ENCODE measurements at places on chromosomes 4 and X. TPM values are rescaled to one million over a fixed set of nuclear protein-coding genes. Genes with fewer than 3 reads are reported as not detected.
A peak's percentile ranks its signal among the peaks of the same experiment; 100 is the strongest.

The NUDT11 gene
- 39.8 TPM for total RNA-seq

The CSAG1 gene
- total RNA-seq: not detected

DNA sequence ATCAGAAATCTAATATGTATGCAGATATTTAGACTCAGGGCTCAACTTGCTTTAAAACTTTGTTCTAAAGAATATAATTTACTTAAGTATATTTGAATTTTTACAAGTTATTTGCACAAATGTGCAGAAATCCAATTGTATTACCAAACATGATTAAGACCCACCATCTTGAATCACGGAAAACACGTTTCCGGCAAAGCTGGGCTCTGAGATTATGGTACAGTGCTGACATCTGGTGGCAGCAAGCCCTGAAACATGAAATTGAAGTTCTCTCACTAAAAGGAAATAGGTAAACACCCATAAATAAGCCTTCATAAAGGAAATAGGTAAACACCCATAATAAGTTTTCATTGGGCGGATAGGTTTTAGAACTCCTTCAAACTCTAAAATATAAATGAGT is 98.3 kb upstream of the MAOA start:
- DNase-seq: peak; percentile 55
- H3K27ac ChIP-seq: no peak overlapping the region
- no peaks in the 10 kb centered on the region for H3K27me3 ChIP-seq
- H3K4me1 ChIP-seq: peaks cover 32% of the 10 kb centered on the region
- no peak overlapping the region for H3K4me3 ChIP-seq

- no peaks in the 10 kb centered on the region for H3K27me3 ChIP-seq
- H3K4me1 ChIP-seq: peaks cover 4% of the 10 kb centered on the region
Measured at GRCh38 chr4:88187766-88188165, 29.3 kb upstream of the ABCG2 start.

DNA sequence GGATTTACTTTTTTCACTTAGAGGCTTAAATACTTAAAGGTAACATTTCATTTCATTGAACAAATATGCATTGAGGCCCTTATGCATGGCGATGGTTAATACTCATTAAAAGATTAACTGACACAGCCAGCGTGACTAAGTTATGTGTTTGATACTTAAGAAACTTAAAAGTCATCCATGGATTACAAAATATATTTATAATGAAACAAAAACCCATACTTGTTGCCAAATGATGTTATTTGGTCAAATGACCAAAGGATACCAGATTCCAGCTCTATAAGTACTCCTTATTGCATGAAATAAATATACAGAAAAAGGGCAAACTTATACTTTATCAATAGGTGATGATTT is 26.7 kb downstream of the ZNF330 start:
- no peak for DNase-seq
- no peak overlapping the region for H3K27ac ChIP-seq
- H3K4me3 ChIP-seq: no peak overlapping the region

- no peak overlapping the region for H3K27ac ChIP-seq
- no peaks in the 10 kb centered on the region for H3K27me3 ChIP-seq
- H3K36me3 ChIP-seq: peaks cover 22% of the 10 kb centered on the region
- H3K4me1 ChIP-seq: no peaks in the 10 kb centered on the region
- H3K4me3 ChIP-seq: no peak overlapping the region
- DNase-seq: no peak
Measured at GRCh38 chrX:155094468-155095061, 23.3 kb downstream of the BRCC3 start.

- no peak for DNase-seq
- no peak overlapping the region for H3K27ac ChIP-seq
- H3K27me3 ChIP-seq: no peaks in the 10 kb centered on the region
- peaks cover 9% of the 10 kb centered on the region for H3K4me1 ChIP-seq
- H3K36me3 ChIP-seq: no peaks in the 10 kb centered on the region
Measured at GRCh38 chr4:129109965-129110824, 14.2 kb downstream of the C4orf33 start.

- H3K27me3 ChIP-seq: no peaks in the 10 kb centered on the region
- H3K4me1 ChIP-seq: no peaks in the 10 kb centered on the region
- no peak overlapping the region for H3K27ac ChIP-seq
- no peaks in the 10 kb centered on the region for H3K36me3 ChIP-seq
Measured at GRCh38 chr4:97778174-97778573, 365.1 kb downstream of the STPG2 start.

GRCh38 chrX:139204898-139205667 is 325.5 kb upstream of the F9 start:
- H3K4me3 ChIP-seq: peak overlapping the region; percentile 99
- peak; percentile 67 for DNase-seq
- H3K27me3 ChIP-seq: peaks cover 27% of the 10 kb centered on the region
- peaks cover 39% of the 10 kb centered on the region for H3K4me1 ChIP-seq

DNA sequence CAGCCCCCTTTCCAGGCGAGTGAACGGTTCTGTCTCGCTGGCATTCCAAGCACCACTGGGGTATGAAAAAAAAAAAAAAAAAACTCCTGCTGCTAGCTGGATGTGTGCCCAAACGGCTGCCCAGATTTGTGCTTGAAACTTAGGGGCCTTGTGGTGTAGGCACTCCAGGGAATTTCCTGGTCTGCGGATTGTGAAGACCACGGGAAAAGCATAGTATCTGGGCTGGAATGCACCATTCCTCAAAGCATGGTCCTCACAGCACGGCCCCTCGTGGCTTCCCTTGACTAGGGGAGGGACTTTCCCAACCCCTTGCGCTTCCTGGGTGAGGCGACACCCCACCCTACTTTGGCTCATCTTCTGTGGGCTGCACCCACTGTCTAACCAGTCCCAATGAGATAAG is 516.8 kb upstream of the FAM241A start:
- no peak overlapping the region for H3K4me3 ChIP-seq
- no peaks in the 10 kb centered on the region for H3K36me3 ChIP-seq
- H3K4me1 ChIP-seq: peaks cover 3% of the 10 kb centered on the region
- peaks cover 30% of the 10 kb centered on the region for H3K27me3 ChIP-seq
- no peak overlapping the region for H3K27ac ChIP-seq

- H3K4me3 ChIP-seq: no peak overlapping the region
- no peaks in the 10 kb centered on the region for H3K27me3 ChIP-seq
- DNase-seq: no peak
- no peaks in the 10 kb centered on the region for H3K36me3 ChIP-seq
- H3K4me1 ChIP-seq: peaks cover 17% of the 10 kb centered on the region
Measured at GRCh38 chr4:18934197-18934596, 912.6 kb upstream of the LCORL start.

Measured in neural crest cell (in vitro differentiated cells).